Right atrium auricular region (tissue), 2 donors: ENCODE measurements at places on chromosomes 1 and 21. TPM values are rescaled to one million over a fixed set of nuclear protein-coding genes. Genes with fewer than 3 reads are reported as not detected.
A peak's percentile ranks its signal among the peaks of the same experiment; 100 is the strongest.

GRCh38 chr1:221908573-221908972 lies 166.7 kb upstream of the DUSP10 start:
- DNase-seq = no peak

- DNase-seq = no peak
These were observed 6.0 kb downstream of the STMN1 start for GRCh38 chr1:25900219-25900618.

DNA sequence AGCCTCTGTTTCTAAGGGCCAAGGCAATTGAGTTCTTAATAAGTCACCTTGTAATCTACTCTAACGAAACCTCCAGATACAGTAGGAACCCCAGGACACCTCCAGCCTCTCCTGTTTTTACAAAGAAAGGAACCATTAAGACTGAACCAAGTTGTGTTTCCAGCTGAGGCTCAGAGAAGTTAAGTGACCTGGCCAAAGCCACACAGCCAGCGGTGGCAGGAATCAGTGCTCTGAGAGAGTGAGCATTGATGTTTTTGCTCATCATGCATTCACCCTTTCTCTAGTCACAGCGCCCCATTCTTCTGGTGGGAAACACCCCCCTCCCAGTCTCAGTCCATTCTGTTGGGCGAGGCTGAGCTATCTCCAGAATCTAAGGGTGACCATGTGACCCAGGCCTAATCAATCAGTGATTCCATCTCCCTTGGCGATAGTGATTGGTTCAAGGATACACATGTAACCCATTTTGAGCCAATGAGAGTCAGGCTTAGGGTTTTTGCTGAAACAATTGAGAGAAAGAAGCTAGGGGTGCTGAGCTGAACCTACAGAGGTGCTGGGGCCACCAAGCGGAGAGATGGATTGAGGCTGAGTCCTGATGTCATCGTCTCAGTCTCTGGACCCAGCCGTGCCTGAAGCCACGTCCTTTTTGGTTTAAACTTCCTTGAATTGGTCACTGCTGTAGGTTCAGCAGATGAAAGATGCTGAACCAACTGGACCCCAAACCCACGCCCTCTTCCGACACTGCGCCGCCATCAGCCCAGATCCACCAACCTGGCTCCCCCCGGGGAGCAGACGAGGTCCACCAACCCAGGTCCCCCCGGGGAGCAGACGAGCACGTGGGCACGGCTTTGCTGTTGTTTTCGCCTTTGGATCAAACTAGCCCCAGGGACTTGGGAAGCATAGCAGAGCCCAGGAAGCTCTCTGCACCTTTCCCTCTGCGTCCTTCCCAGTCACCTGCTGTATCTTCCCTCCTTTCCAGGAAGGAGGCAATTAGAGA lies 28.0 kb upstream of the RERE start:
- no peak for DNase-seq

DNA sequence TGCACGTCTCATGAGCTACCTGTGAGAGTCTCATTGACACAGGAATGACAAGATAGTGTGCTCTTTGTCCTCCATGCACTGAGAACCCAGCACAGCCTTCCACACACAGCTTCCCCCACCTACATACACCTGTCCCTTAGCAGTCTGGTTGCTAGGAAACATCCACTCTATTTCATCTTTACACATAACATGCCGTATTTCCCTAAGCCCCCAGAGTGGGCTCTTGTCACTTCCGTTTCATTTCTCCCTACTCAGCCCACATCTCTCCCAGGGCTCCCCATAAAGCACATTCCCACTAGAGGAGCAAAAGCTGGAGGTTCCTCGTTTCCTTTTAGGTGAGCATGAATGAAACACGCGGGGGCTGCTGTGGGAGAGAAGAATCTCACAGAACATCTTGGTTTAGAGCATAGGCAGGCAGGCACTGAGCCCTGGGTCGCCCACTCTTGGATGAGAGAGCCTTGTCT lies 137.1 kb downstream of the ETS2 start:
- DNase-seq = no peak

GRCh38 chr1:161887730-161888287 lies 121.7 kb downstream of the ATF6 start:
- no peak for DNase-seq

- peak; percentile 81 for DNase-seq
These were observed 11.1 kb downstream of the ADPRS start for GRCh38 chr1:36099681-36100341.

- DNase-seq = no peak
These were observed 79.5 kb downstream of the IGSF21 start for GRCh38 chr1:18187054-18187453.

- DNase-seq = no peak
These were observed 15.5 kb downstream of the WNT2B start for GRCh38 chr1:112524251-112524650.

DNA sequence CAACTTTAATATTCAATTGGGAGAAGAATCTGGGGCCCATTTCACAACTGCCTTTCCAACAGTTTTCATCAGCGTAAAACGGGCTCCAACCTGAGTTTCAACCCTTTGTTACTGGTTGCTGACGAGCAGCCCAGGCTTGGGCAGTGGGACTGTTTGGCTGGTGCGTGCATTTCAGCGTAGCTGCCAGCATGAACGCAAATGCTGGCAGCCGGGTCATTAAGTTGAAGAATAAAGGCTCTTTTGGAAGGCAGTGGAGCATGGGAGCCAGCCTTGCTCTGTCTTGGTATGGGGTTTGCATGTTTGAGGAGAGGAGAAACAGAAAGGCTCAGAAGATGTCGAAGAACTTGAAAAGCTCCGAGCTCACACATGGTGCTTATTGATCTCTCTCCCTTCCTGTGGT lies 40.7 kb downstream of the WDR3 start:
- DNase-seq = no peak

DNA sequence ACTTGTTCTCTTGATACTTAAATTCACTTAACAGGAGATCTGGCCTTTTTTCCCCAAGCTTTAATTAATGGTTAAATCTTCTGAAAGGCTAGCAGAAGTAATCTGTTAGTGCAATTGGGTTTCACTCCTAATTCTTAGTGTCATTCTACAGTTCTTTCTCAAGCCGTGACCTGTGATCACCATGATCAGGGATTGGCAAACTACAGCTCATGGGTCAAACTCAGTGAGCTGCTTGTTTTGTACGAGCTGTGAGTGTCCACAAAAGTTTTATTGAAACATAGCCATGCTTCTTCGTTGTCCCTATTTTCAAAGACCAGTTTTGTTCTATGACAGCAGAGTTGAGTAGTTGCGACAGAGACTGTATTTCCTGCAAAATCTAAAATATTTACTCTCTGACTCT lies 109.4 kb upstream of the KCNJ15 start:
- no peak for DNase-seq

GRCh38 chr1:110390096-110390495 lies 730 bp downstream of the SLC16A4 start:
- peak; percentile 75 for DNase-seq

GRCh38 chr1:167043752-167044488 lies 46.3 kb downstream of the GPA33 start:
- DNase-seq = no peak

DNA sequence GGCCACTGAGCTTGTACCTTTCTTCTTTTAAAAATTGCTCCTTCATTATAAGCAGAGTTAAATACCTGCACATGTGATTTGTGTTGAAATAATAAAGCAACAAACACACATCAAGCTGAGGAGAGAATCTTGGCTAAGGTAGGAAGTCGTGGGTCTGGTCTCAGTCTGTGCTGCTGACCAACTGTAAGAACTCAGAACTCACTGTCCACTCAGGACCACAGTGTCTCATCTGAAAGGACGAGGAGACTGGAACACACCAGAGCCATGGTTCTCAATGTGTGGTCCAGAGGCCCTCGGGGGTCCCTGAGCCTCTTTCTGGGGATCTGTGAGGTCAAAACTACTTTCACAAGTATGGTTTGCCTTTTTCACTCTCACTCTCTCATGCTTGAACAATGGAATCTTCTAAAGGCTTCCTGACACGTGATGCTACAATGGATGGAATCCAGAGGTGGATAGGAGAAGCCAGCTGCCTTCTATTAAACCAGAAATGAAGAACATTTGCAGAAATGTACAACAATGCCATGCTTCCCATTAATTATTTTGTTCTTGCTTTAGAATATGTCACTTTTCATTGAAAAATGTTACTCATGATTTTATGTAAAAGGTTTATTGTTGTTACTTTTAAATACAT lies 17.3 kb upstream of the ETS2 start:
- DNase-seq = no peak

DNA sequence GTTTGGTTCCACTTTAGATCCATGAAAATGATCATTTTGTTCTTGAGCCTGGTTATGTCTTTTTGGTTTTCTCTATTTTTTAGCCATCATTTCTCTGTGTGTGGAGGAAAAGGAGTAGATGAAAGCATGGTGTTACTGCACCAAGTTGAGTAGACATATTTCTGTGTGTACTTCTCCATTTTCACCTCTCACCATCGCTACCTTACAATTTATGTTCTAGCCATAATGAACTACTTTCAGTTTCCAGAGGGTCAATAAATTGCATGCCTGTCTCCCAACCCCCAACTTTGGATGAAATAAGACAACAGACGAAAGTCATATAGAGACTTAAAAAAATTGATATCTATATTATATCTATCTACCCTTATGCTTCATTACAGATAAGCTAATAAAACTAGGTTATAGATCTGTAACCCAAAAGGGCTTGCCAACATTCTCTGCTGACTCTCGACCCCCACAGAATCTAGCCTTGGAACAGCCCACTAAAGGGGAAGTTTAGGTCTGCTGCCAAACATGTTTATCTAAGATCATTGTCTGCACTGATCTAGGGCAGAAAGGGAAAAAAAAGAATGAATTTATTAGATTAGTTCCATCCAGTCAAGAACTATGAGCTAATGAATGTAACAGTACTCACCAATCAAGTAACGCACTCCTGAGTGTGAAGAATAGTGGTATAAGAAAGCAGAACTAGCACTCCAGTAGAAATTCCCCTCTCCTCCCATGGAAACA lies 7.5 kb upstream of the MAN1A2 start:
- DNase-seq = no peak

DNA sequence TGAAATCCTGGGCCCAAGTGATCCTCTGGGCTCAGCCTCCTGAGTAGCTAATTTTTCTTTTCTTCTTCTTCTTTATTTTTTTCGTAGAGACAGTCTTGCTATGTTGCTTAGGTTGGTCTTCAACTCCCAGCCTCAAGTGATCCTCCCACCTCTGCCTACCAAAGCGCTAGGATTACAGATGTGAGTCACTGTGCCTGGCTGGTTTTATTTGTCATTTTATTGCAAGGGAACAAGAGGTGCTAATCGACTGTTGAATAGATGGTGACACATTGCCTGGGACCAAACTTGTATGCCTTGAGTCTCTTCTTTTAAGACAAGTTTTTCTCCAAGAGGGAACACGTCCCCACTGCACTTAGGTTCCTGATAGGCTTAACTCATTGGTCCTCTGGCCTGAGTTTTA lies 20.0 kb upstream of the KLHDC8A start:
- no peak for DNase-seq

- peak; percentile 87 for DNase-seq
These were observed 20.6 kb downstream of the CSF1 start for GRCh38 chr1:109931189-109931731.

GRCh38 chr21:17688912-17689874 lies 76.5 kb upstream of the BTG3 start:
- no peak for DNase-seq

- DNase-seq = peak; percentile 79
These were observed 76.6 kb downstream of the ABCA4 start for GRCh38 chr1:94044290-94044790.

DNA sequence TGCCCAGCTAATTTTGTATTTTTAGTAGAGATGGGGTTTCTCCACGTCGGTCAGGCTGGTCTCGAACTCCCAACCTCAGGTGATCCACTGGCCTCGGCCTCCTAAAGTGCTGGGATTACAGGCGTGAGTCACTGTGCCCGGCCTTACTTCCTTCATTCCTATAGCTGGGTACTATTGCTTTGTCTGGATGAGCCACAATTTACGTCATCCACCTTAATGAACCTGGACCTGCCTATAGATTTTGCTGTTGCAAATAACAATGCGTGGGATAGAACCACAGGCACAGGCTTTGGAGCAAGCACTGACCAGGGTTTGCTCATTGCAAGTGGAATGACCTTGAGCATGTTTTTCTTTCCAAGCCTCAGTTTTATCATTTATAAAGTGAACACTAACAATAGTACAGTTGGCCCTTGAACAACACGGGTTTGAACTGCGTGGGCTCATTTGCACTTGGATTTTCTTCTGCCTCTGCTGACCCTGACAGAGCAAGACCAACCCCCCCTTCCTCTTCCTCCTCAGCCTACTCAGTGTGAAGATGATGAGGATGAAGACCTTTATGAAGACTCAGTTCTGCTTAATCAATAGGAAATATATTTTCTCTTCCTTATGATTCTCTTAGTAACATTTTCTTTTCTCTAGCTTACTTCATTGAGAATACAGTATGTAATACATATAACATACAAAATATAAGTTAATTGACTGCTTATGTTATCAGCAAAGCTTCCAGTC lies 33.3 kb upstream of the BECN2 start:
- DNase-seq = no peak

DNA sequence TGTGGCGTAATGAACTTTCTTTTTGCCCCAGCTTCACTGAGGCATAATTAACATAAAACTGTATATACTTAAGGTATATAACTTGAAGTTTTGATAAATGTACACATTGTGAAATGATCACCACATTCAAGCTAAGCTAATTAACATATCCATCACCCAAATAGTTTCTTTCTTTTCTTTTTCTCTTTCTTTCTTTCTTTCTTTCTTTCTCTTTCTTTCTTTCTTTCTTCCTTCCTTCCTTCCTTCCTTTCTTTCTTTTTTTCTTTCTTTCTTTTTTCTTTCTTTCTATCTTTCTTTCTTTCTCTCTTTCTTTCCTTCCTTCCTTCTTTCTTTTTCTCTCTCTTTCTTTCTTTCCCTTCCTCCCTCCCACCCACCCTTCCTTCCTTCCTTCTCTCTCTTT lies 62.5 kb downstream of the XCL1 start:
- DNase-seq = no peak

GRCh38 chr1:186187601-186188000 lies 187.5 kb downstream of the TPR start:
- no peak for DNase-seq

- no peak for DNase-seq
These were observed 36.1 kb downstream of the EIF2D start for GRCh38 chr1:206575894-206576737.

DNA sequence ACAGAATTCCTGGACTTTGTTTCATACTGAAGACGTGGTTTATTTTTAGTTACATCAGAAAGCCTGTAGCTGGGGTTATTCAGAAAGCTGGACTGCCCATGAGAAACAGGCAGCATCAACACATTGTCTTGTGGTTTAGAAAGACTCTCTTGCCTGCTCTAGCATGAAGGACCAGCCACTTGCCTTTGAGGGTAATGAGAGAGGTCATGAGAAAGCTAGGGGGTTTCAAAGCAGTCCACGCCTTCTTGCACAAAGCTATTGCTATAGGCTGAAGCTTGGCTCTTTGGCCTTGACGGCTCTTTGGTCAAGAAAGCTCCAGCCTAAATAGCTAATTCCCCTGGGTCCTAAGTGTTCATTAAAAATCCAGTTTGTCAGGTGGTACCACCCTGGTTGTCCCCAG lies 208.1 kb downstream of the PRDM2 start:
- no peak for DNase-seq

The BEST4 gene
- not detected for total RNA-seq

The IKBKE gene
- 3.2 TPM for total RNA-seq

The TSTD1 gene
- total RNA-seq = 95.0 TPM

The SZT2 gene
- total RNA-seq = 22.8 TPM

The RIMS3 gene
- total RNA-seq = 1.4 TPM

The RGS21 gene
- total RNA-seq = not detected

The CCDC181 gene
- 1.9 TPM for total RNA-seq

The REN gene
- 0.83 TPM for total RNA-seq

The EDARADD gene
- total RNA-seq = not detected

The C1orf116 gene
- 0.07 TPM for total RNA-seq

The CNR2 gene
- 0.04 TPM for total RNA-seq

The LEFTY2 gene
- total RNA-seq = 0.70 TPM

The ECM1 gene
- 28.6 TPM for total RNA-seq
